ENCODE measurements at places on chromosomes 5 and 9.

DNA sequence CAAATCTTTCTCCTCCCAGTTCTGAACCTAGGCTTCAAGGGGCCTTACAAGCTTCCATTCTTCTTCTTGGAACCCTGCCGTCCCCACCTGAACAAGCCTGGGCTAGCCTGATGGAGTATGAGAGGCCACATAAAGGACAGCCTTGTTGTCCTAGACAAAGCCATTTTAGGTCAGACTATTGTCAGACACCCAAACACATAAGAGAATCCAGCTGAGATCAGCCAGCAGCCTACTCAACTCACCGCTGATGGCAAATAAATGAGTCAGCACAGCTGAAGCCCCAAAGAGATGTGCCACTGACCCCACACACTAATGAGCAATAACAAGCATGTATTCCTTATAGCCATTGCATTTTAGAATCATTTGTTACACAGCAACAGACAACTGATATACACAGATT, 33.8 kb downstream of the SVEP1 start:
- no peak for DNase-seq

GRCh38 chr5:179955062-179955461, 47.4 kb upstream of the TBC1D9B start:
- DNase-seq = no peak

DNA sequence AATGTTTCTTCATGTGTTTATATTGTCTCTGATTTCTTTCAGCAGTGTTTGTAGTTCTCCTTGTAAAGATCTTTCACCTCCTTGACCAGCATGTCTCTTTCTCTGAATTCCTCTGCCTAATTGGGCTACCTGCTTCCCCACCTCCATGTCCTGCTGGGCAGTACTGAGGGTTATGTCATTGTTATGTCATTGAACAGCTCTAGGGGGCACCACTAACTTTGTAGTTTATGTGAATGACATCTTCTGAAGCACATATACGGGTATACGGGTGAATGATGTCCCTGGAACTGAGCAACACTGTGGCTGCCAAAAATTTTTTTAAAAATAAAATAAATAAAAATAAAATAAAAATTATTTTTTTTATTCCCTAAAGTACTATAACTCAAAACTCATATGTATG, 16.9 kb upstream of the SNCAIP start:
- no peak for DNase-seq

DNA sequence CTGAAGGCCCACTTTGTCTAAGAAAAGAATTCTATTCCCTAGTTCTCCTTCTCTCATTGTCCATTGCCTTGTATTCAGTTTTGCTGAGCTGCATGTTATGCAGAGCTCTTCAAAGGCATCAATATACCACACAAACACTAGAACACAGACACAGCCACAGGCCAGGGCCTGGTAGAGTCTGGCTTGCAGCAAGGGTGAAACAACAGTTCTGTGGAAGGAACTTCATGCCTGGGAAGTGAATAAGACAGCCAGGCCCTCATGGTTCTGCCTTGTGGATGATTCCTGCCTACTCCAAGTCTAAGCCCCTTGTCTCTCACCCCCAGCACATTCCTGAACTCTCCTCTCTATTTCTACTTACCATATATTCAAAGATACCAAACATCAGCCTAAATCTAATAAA, 30.8 kb downstream of the KLHL3 start:
- no peak for DNase-seq
